ENCODE measurements at places on chromosomes 2 and 18.

DNA sequence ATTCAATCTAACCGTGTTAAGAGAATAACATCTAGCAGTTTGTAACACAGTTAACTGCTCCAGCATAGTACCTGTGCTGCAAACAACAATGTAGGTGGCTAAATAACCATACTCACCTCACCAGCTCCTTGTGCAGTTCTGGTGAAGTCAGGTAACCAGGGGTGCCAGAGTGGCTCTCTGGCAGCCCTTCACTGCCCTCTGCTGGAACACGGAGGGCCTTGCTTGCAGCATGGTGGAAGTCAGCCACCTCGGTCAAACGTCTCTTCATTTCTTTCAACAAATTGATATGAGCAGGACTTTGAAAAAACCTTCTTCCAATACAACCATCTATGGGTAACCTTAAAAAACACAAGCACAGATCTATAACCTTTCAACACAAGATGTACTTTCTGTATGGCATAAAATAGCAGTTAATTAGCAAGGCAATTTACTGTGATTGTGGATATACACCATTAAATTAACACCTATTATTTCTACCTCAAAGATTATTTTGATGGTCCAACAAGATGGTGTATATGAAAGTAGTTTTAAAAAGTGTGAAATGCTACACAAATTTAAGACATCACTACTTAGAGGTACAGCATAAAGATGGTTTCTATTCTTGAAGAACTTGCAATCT, 56.6 kb downstream of the EPG5 start:
- peak; percentile 30 for DNase-seq
- H3K4me3 ChIP-seq, result no peak overlapping the region
- H3K4me1 ChIP-seq, result no peaks in the 10 kb centered on the region

DNA sequence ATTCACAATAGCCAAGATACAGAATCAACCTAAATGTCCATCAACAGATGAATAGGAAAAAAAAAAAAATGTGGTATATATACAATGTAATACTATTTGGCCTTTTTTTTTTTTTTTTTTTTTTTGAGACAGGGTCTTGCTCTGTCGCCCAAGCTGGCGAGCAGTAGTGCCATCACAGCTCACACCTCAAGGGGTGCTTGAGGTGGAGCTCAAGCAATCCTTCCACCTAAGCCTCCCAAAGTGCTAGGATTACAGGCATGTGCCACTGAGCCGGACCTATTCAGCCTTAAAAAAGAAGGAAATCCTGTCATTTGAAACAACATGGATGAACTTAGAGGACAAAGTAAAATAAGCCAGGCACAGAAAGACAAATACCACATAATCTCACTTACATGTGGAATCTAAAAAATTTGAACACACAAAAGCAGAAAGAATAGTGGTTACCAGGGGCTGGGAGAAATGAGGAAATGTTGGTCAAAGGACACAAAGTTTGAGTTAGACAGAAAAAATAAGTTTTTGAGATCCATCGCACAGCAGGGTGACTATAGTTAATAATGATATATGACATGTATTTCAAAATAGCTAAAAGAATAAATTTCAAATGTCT, 26.0 kb downstream of the TLK1 start:
- H3K27me3 ChIP-seq, result no peaks in the 10 kb centered on the region
- no peak for DNase-seq
- H3K4me1 ChIP-seq, result peaks cover 50% of the 10 kb centered on the region

- H3K27me3 ChIP-seq, result no peaks in the 10 kb centered on the region
- DNase-seq, result no peak
- no peaks in the 10 kb centered on the region for H3K4me1 ChIP-seq
- no peak overlapping the region for H3K4me3 ChIP-seq
Measured at GRCh38 chr2:214436470-214436869, 25.6 kb downstream of the VWC2L start.

GRCh38 chr2:155412598-155412997, 714.1 kb downstream of the KCNJ3 start:
- H3K36me3 ChIP-seq, result no peaks in the 10 kb centered on the region
- H3K27me3 ChIP-seq, result no peaks in the 10 kb centered on the region
- no peak overlapping the region for H3K27ac ChIP-seq
- no peak overlapping the region for H3K4me3 ChIP-seq
- H3K4me1 ChIP-seq, result no peaks in the 10 kb centered on the region

DNA sequence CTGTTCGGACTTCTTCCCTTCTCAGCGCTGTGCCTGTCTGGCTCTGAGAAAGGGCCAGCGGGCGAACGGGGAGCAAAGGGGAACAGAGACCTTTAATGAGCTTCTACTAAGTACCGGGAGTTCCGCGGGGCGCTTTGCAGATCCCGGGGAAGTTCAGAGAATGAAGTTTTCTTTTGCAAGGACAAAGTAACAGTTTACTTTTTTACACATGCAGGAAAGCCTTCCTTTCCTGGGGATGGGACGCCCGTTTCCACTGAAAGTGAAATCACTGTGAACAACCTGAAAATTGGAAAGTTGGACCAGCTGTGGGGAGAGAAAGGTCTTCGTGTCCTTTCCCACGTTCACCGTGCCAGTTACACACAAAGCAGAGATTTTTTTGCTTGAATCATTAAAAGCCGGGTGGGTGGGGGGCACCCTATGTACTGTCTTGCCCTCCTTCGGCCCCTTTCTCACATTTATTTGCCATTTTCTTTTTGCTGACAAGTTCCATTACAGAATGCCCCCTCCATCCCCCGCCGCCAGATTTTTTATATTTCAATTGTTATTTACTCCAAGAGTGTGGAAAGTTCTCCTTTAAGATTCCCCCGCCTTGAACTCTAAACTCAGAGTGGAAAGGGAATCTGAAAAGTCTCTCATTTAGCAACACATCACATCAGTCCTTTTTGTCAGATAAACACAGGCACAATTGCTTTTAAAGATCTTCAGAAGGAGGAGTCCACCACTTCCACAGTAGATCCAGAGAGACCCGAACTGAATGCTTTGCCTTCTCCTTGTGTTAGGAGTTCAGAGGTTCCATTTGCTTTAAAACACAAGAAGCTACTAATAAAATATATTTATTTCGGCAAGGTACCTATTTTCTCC, 1.1 kb upstream of the FN1 start:
- no peak overlapping the region for H3K27ac ChIP-seq
- no peak for DNase-seq
- peaks cover 76% of the 10 kb centered on the region for H3K27me3 ChIP-seq
- peak overlapping the region; percentile 65 for H3K4me3 ChIP-seq
- H3K36me3 ChIP-seq, result no peaks in the 10 kb centered on the region

DNA sequence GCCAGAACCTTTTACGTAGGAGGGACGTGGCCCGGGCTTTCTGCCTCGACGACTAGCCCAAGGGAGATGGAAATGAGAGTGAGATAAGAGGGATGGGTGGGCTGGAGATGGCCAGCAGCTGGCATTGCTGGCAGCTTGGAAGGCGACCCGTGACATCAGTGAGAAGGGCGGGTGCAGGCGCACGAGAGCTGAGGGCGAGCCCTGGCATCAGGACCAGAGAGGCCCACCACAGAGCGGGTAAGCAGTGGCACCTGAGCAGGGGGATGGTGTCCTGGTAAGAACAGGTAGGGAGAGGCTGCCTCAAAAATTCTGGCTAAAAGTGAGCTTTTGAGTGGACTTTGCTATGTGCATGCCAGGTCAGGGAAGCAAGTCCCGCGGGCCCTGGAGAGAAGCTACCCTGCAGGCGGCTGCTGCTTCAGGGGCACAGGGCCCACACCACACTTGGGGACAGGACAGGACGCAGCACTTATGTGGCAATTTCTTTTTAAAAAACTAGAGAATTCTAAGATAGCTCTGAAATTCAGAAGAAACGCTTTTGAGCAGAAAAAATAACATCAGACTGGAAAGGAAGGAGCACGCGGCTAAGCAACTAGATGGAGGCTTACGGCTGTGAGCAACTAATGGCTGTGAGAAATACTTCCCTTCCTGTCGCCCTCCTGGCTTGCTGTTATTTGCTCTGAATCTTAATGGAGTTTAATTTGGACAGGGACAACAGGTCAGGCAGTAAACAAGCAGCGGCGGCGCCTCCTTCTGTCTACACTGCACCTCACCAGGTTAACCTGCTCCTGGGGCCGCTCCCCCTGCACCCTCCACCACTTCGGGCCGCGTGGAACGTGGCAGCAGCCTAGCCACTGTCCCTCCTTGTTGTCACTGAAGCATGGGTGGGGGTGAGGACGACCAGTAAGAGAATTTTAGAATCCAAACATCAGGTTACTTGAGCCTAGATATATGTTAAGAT, 20.5 kb downstream of the THAP4 start:
- peaks cover 36% of the 10 kb centered on the region for H3K4me1 ChIP-seq
- no peak for DNase-seq
- peak overlapping the region; percentile 76 for H3K27ac ChIP-seq
- H3K4me3 ChIP-seq, result peak overlapping the region; percentile 32

GRCh38 chr2:207088839-207089238, 76.9 kb downstream of the KLF7 start:
- no peak overlapping the region for H3K27ac ChIP-seq
- H3K36me3 ChIP-seq, result no peaks in the 10 kb centered on the region
- H3K4me1 ChIP-seq, result no peaks in the 10 kb centered on the region
- DNase-seq, result no peak
- H3K27me3 ChIP-seq, result no peaks in the 10 kb centered on the region
- no peak overlapping the region for H3K4me3 ChIP-seq

All from central memory CD8-positive, alpha-beta T cell (primary cell).